Osteoblast (primary cell): ENCODE measurements at places on chromosomes 5 and 9. TPM values are rescaled to one million over a fixed set of nuclear protein-coding genes. Genes with fewer than 3 reads are reported as not detected.

- DNase-seq, result no peak
- no peaks in the 10 kb centered on the region for H3K4me1 ChIP-seq
- H3K4me3 ChIP-seq, result peak overlapping the region; percentile 15
- no peaks in the 10 kb centered on the region for H3K27me3 ChIP-seq
- H3K36me3 ChIP-seq, result no peaks in the 10 kb centered on the region
- H3K27ac ChIP-seq, result no peak overlapping the region
Measured at GRCh38 chr5:8869932-8870331, 675.9 kb downstream of the SEMA5A start.

- peak; percentile 57 for DNase-seq
- peaks cover 58% of the 10 kb centered on the region for H3K4me1 ChIP-seq
- H3K27ac ChIP-seq, result peak overlapping the region; percentile 75
- no peaks in the 10 kb centered on the region for H3K27me3 ChIP-seq
Measured at GRCh38 chr9:16868701-16869100, 1.8 kb downstream of the BNC2 start.

DNA sequence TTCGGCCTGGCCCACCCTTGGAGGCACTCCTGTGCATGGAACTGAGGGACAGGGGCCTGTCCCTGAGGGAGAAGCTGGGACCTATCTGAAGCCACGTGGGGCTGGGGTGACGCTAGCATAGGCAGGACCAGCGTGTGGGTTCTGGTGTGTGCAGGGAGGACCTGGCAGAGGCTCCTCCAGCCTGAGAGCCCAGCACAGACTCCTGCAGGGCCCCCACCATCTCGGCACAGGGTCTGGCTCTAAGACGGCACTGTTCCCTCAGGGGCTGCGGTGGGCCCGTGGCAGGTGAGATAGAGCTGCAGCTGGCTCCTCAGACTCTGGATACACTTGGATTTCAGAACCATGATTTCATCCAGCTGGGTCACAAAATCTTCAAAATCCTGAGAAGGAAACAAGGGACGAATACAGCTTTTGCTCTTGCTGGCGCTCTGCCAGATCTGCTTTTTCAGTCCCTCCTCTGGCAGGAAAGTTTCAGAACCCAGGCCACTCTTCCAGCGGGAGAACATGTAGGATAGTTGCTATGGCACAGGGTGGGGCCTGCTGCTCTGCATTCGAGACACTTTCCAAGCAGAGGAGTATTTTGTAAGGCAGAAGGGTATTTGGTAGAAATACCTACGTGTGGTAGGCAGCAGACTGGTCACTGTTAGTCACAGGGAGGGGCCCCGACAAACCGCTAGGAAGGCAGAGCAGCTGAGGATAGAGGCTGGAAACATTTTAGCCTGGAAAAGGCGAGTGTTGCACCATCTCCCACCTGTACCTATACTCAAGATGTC is 74.7 kb downstream of the KIF24 start:
- H3K4me1 ChIP-seq, result peaks cover 42% of the 10 kb centered on the region
- H3K4me3 ChIP-seq, result no peak overlapping the region
- H3K36me3 ChIP-seq, result peaks cover 50% of the 10 kb centered on the region
- DNase-seq, result peak; percentile 93

DNA sequence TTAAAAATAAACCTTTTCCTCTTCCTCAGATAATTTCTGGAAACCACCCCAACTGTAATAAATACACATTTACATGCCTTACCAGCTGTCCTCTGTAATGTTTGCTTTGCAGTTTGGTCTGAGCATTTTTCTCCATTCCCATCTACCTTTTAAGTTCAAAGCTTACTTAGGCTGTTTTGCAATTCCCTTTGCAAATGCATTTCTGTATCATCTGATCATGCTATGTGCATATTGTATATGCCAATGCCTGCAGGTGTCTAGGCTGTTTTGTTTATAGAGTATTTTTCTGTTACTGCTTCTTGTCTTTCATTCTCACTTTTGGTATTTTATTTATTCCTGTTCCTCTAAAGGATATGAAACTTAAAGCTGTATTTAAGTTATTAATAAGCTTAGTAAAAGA is 86.3 kb downstream of the SLC44A1 start:
- no peak for DNase-seq
- no peak overlapping the region for H3K4me3 ChIP-seq
- no peaks in the 10 kb centered on the region for H3K27me3 ChIP-seq
- peaks cover 53% of the 10 kb centered on the region for H3K4me1 ChIP-seq

DNA sequence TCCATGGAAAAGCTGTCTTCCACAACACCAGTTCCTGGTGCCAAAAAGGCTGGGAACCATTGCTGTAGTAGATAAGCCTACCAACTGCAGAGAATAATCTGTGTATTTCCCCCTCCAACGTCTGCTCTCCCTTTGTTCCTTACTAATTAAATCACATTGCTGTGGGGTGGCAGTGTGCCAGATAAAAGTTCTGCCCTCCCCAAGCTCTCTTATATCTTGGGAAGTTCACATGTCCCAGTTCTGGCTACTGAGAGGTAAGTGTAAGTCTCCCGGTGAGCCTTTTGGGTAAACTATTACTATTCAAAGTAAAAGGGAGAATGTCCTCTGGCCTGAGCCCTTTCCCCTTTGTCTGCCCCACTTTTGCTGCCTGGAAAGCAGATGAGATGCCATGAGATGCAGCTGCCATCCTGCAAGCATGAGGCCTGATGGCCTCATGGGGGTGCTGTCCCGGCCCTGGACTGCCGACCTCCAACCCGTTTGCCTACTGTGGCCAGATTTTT is 14.7 kb downstream of the ENC1 start:
- no peak for DNase-seq
- no peaks in the 10 kb centered on the region for H3K27me3 ChIP-seq
- H3K4me1 ChIP-seq, result peaks cover 16% of the 10 kb centered on the region
- H3K27ac ChIP-seq, result no peak overlapping the region

GRCh38 chr5:78503958-78504653 is 143.7 kb downstream of the SCAMP1 start:
- H3K4me3 ChIP-seq, result no peak overlapping the region
- H3K27ac ChIP-seq, result peak overlapping the region; percentile 91
- peaks cover 78% of the 10 kb centered on the region for H3K4me1 ChIP-seq
- no peaks in the 10 kb centered on the region for H3K36me3 ChIP-seq

DNA sequence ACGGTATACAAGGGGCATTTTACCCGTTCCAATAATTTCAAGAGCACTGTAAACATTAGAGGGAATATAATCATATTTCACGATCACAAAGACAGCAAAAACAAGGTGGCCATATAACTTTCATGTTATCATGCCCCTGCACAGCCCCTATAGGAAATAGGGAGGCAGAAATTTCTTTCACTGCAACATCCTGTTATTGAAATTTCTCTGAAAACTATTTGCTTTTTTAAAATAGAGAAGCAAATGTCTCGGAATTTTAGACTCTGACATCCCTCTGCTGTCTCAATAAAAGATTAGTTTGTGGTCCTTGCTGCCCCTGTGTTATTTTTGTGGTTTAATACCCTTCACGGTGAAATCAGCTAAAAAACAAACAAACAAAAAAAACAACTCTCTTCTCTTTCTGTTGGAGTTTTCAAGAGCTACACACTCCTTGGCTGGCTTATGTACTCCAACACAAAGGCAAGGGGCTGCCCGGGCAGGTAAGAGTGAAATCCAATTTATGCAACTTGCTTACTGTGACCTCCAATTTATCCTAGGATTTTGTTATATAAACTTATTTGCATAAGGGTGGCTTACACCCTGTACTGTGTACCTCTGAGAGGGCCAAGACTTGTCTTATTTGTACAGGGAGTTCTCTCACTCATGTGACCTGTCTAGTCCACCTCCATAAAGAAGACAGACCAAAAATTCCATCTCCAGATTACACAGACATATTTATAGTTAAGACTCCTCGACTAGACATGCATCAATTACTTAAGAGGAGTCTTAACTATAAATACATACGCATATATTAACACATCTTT is 223.6 kb downstream of the MLLT3 start:
- no peaks in the 10 kb centered on the region for H3K27me3 ChIP-seq
- DNase-seq, result no peak
- H3K27ac ChIP-seq, result no peak overlapping the region
- H3K4me1 ChIP-seq, result no peaks in the 10 kb centered on the region
- H3K4me3 ChIP-seq, result no peak overlapping the region

DNA sequence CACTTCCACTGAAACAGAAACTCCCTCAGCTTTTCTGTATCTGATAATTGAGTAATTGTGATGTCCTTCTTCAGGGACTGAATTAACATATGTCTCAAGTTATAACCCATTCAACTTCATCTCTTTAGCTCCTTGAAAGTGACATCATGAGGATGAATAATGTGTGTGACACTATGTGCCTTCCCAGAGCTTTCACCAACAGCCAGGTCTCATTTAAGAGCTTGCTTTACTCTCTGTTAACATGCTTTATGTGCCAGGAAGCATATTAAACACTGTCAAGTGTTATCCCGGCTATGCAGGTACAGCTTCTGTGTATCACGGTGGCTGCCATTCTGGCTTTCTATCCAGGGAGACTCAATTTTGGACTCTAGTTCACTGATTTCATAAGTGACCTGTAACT is 799.9 kb downstream of the CDH12 start:
- H3K27me3 ChIP-seq, result no peaks in the 10 kb centered on the region
- no peaks in the 10 kb centered on the region for H3K4me1 ChIP-seq
- H3K36me3 ChIP-seq, result no peaks in the 10 kb centered on the region

DNA sequence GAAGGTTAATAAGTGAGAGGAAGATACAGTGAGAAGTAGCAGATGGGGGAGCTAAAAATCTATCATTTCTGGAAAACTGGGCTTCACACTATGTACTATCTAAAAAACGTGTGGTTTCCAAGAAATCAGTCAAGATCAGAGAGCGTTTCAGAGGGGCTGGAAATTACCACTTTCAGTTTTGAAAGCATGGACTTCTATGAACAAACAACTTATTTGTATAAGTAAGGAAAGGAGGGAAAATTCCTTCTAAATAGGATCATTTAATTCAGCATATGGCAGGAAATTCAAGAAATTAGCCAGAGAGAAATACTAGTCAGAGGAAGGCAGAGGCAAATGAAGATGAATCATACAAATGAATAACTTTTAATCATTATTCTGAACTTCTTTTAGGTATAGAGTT is 11.3 kb downstream of the TNC start:
- peak overlapping the region; percentile 75 for H3K27ac ChIP-seq
- no peak overlapping the region for H3K4me3 ChIP-seq
- H3K27me3 ChIP-seq, result no peaks in the 10 kb centered on the region

DNA sequence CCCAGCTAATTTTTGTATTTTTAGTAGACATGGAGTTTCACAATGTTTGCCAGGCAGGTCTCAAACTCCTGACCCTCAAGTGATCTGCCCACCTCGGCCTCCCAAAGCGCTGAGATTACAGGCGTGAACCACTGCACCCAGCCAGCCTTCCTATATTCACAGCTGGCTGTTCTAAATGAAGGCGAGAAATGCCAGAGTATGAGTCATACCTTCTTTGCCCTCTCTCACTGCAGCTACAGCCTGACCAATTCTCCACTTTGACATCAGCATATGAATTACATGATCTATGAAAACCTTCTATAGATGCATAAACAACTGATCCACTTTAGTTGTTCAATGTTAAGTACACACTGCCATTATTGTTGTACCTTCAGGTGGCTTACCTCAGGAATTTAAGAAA is 14.5 kb downstream of the APTX start:
- H3K4me3 ChIP-seq, result no peak overlapping the region
- no peak for DNase-seq
- peaks cover 73% of the 10 kb centered on the region for H3K36me3 ChIP-seq
- no peaks in the 10 kb centered on the region for H3K27me3 ChIP-seq
- no peak overlapping the region for H3K27ac ChIP-seq

- peak; percentile 73 for DNase-seq
- peaks cover 17% of the 10 kb centered on the region for H3K4me1 ChIP-seq
- H3K27ac ChIP-seq, result peak overlapping the region; percentile 55
- H3K27me3 ChIP-seq, result no peaks in the 10 kb centered on the region
Measured at GRCh38 chr5:65076251-65076869, 307.6 kb downstream of the CWC27 start.

GRCh38 chr5:29016067-29016466 is 1977.7 kb upstream of the CDH9 start:
- H3K27ac ChIP-seq, result no peak overlapping the region
- H3K4me3 ChIP-seq, result no peak overlapping the region
- H3K36me3 ChIP-seq, result no peaks in the 10 kb centered on the region
- no peaks in the 10 kb centered on the region for H3K4me1 ChIP-seq

GRCh38 chr9:97072285-97072776 is 33.4 kb upstream of the CTSV start:
- no peak overlapping the region for H3K4me3 ChIP-seq
- H3K4me1 ChIP-seq, result no peaks in the 10 kb centered on the region
- peaks cover 13% of the 10 kb centered on the region for H3K27me3 ChIP-seq
- H3K36me3 ChIP-seq, result no peaks in the 10 kb centered on the region

GRCh38 chr5:133589286-133589685 is 23.1 kb downstream of the FSTL4 start:
- no peaks in the 10 kb centered on the region for H3K4me1 ChIP-seq
- H3K36me3 ChIP-seq, result no peaks in the 10 kb centered on the region
- DNase-seq, result no peak
- H3K27ac ChIP-seq, result no peak overlapping the region
- H3K27me3 ChIP-seq, result no peaks in the 10 kb centered on the region

GRCh38 chr5:138663561-138663960 is 88.4 kb upstream of the HSPA9 start:
- H3K4me1 ChIP-seq, result no peaks in the 10 kb centered on the region
- no peaks in the 10 kb centered on the region for H3K27me3 ChIP-seq
- no peak overlapping the region for H3K27ac ChIP-seq
- no peak for DNase-seq

DNA sequence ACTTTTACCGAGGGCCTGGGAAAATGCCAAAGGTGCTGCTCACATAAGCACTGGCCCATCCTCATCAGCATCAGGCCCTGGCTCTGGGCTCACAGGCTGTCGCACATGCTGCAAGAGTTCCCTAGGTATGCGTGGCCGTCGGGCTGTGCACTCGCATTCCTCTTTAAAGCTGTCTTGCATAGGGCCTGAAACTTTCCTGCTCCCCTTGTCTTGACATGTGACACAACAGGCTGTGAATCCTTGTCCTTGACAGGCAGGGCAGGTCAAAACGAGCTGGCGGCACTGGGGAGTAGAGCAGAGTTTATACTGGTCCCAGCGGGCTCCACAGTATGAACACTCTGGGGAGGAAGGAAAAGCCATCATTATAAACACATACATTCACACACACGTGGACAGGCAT is 30.7 kb downstream of the TSTD2 start:
- H3K4me1 ChIP-seq, result no peaks in the 10 kb centered on the region
- H3K4me3 ChIP-seq, result no peak overlapping the region
- no peaks in the 10 kb centered on the region for H3K27me3 ChIP-seq
- no peak for DNase-seq

DNA sequence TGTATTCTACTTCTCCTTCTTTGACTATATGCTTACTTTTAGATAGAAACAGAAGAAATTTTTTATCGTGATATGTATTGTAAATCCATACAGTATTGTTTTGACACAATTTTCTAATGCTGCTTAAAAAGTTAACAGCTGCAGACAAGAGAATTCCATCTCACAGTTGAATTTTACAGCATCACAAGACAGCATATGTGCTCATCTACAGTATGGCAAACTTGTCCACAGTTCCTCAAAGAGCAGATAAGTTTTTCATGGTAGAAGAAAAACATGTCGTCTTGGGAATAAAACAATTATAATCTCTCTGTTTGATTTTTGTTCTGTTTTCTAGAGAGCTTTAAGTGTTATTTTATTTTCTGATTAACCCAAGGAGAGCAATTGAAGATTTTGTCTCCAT is 438.5 kb upstream of the NUDT12 start:
- no peaks in the 10 kb centered on the region for H3K4me1 ChIP-seq
- H3K27me3 ChIP-seq, result no peaks in the 10 kb centered on the region
- DNase-seq, result no peak
- H3K27ac ChIP-seq, result no peak overlapping the region
- H3K36me3 ChIP-seq, result no peaks in the 10 kb centered on the region
- H3K4me3 ChIP-seq, result no peak overlapping the region

Gene ELOVL7
- under 0.01 TPM in 2 replicates for total RNA-seq

Gene RNF180
- 10.5 and 12.7 TPM in 2 replicates for total RNA-seq

Gene EGFLAM
- total RNA-seq, result 11.2 and 13.8 TPM in 2 replicates

Gene PIGO
- 15.0 and 15.9 TPM in 2 replicates for total RNA-seq

Gene SHROOM1
- total RNA-seq, result 4.7 and 6.2 TPM in 2 replicates

Gene TIMD4
- not detected in 2 replicates for total RNA-seq

Gene PLPP7
- total RNA-seq, result 16.3 and 18.0 TPM in 2 replicates
